ENCODE measurements at places on chromosomes 3 and 15. TPM values are rescaled to one million over a fixed set of nuclear protein-coding genes. Genes with fewer than 3 reads are reported as not detected.

Gene CADPS
- 0.59 TPM for total RNA-seq

Gene IL17RD
- total RNA-seq: 8.8 TPM

Gene GPR87
- total RNA-seq: not detected

Gene CADM2
- total RNA-seq: under 0.01 TPM

Gene SLC28A2
- not detected for total RNA-seq

DNA sequence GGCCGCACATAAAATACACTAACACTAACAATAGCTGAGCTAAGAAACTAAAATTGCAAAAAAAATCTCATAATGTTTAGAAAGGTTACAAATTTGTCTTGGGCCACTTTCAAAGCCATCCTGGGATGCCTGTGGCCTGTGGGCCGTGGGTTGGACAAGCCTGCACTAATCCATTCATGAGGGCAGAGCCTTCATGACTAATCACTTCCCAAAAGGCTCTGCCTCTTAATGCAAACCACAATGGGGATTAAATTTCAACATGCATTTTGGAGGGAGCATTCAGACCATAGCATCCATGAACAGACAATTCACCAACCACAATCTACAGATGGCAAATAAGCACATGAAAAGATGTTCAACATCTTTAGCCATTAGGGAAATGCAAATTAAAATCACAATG is 128.2 kb downstream of the SUCLG2 start:
- peak; percentile 94 for DNase-seq

DNA sequence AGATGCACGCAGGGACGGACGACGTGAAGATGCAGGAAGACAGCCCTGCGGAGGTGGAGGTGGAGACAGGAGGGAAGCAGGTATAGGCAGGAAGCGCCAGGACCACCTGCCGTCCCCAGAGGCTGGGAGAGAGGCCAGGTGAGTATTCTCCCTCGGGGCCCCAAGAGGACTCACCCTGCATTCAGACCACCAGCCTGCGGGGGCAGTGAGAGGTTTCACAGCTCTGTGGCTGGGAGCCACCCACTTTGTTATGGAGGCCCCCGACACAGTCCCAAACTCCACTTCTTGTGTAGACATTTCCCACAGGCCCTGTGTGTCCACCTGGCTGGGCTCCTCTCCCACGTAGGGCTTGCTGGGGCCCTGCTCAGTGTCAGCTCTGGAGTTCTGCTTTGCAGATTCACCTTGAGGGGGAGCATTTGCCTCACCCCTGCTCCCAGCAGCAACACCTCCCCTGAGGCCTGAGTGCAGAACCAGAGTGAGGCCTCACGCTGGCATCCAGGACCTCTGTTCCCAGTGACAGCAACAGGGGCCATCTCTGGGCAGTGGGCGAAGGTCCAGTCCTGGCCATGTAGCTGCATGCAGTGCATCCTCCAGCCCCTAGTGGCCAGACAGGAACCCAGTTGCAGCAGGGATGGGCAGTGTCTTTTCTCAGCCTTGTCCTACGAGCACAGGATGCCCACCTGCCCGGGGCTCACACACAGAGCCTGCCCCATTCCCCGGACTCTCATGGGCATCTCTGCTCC is 119.4 kb upstream of the IQSEC1 start:
- DNase-seq: peak; percentile 20

- DNase-seq: peak; percentile 51
These were observed 77.0 kb downstream of the LPP start for GRCh38 chr3:188230962-188231361.

- no peak for DNase-seq
These were observed 2.6 kb upstream of the CPNE9 start for GRCh38 chr3:9701006-9701405.

GRCh38 chr3:86869566-86869965 is 121.4 kb downstream of the VGLL3 start:
- DNase-seq: peak; percentile 2

- no peak for DNase-seq
These were observed 4.3 kb downstream of the TMPRSS7 start for GRCh38 chr3:112038863-112039262.

DNA sequence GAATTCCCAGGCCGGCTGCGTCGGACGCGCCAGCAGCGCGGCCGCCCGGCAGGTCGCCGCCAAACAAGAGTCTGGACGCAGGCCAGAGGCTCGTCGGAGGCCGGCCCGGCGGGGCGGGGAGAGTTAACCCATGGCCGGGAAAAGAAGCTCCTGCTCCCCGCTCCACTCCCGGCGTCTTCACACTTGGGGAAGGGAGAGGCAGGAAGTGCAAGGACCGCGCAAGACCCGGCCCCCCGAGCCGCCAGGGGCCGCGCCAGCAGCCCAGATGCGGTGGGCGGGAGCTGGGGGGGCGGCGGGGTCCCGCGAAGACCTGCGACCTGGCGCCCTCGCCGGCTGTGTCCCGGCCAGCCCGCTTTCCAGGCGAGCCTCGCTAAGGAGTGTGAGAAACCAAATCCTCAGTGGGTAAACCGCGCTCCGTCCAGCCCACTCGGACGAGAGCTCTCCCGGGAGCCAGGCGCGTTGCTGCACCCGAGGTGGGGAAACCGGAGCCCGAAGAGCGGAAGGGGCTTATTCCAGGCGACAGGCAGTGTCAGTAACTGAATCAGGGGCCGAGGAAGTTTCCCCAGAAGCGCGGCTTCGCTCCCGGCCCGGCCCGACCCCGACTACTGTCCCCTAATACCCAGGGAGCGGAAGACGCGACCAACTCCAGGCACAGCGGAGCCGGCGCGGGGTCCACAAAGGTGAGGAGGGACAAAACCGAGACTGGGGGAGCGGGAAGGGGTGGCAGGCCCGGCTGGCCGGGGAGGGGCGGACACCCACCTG is 721 bp downstream of the ADAMTS7 start:
- DNase-seq: peak; percentile 68

DNA sequence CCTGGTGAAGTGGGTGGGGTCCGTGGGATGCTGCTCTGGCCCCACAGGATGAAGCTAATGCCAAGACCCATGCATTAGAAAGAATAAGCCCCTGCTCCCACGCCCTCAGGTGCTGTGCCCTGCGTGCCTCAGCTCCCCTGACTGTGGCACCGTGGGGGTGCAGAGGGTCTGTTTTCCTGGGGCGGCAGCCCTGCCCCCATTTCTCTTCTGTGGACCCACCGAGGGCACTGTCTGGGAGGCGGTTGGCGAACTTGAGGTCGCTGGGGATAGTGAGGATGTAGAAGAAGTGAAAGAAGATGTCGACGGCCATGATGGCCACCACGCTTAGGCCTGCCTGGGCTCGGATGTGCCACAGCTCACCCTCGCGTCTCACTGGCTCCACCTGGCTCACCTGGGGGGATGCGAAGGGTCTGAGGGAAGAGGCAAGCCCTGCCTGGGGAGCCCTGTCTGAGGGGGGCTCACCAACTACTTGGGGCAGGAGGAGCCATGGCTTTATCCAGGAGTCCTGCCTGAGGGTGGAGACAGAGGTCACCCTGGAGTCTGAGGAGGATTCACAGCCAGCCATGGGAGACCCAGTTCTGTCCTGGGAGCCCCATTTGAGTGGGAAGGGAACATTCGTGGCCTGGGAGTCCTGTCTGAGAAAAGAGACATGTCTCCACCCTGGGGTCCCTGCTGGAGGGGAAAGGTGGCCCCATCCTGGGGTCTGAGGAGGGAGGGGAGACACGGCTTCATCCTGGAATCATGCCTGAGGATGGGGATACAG is 5.1 kb downstream of the HHATL start:
- no peak for DNase-seq

DNA sequence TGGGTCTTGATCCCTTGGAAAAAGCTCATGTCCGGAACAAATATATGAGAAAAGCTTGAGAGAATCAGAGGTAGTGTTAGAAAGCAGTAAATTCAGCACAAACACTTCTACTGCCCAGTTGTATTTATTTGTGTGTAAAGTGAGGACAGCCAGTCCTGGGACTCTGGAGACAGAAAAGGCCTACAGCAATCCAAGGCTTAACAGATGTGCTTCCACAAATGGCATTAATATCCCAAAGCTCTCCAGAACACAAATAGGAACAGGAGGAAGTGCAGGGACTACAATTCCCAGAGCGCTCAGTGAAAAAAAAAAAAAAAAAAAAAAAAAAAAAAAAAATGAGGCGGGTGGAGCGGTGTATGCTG is 390 bp upstream of the AP2M1 start:
- no peak for DNase-seq

DNA sequence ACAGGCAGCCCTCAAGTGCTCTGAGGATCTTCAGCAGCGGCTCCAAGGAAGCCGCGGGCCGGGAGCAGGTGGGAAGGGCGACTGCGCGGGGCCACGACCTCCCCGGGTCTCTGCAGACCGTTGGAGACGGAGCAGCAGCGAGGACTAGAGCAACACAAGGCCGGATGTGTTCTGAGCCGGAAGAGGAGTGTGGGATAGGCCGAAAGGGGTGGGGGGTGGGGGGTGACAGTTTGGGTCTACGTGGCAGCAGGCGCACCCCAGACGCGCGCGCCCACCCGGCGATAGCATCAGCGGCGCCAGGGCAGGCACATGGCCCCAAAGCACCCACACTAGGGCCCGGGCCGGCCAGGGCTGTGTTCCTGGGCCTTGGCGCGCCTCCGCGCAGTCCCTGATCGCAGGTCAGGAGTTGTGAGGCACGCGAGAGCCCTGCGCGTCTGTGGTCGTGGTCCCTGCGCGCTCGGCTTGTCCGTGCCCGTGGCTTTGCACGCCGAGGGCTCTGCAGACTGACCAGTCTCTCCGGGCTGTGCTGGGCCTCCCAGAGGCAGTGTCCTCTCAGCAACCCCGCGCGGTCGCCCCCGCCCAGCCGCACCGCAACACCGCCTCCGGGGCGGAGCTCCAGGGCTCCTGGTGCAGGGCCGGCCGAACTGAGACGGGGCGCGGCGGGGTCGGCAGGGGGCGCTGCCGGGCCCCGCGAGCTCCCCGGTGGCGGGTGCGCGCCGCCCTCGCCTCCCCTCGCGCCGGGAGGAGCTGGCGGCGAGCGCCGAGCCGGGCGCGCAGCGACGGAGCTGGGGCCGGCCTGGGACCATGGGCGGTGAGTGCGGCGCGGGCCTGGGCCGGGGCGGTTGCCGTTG is at the start of gene PXYLP1:
Gene PXYLP1, plus strand, starts transcription at position 725 of the 851 bp plus-strand sequence. CDS start 28,351 bp downstream, outside the sequence.
- DNase-seq: peak; percentile 90

- no peak for DNase-seq
These were observed 149.8 kb downstream of the ZNF385D start for GRCh38 chr3:21601178-21601577.

GRCh38 chr3:114206342-114206741 is 27.5 kb upstream of the DRD3 start:
- DNase-seq: no peak

DNA sequence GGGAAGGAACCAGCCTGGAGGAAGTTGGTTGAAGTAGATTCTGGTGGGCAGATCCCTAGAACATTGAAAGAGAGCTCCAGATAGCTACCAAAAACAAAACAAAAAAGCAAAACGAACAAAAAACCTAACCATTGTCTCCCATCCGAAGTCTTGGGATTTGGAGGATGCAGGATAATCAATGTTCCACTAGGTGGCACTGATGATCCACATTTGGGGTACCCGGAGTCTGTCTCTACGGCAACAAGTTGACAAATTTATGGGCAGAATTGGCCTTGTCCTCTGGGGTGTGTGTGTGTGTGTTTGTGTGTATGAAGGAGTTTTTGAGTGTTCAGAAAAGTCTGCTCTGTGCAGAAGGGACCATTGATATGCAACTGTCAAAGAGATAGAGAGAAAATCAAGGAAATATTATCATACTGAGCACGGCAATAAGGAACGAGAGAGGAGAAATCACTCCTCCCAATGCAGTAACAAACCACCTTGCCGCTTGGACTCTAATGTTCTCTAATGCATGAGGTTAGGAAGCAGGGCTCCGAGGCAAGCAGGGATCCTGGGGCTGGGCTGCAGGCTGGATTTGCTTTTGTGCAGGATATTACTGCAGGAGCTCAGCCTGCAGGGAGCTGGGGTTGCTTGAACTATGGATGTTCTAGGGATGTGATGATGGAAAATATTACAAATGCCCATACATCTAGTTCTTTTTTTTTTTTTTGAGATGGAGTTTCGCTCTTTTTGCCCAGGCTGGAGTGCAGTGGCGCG is 59.8 kb upstream of the KLHL25 start:
- peak; percentile 64 for DNase-seq

All from RPMI7951 (cell line).